ENCODE measurements at places on chromosomes 16 and 17.

GRCh38 chr16:1010815-1011214 is 29.2 kb downstream of the SOX8 start:
- no peak for DNase-seq

- DNase-seq = no peak
Observed at GRCh38 chr17:63480192-63480784, 3.4 kb downstream of the ACE start.

DNA sequence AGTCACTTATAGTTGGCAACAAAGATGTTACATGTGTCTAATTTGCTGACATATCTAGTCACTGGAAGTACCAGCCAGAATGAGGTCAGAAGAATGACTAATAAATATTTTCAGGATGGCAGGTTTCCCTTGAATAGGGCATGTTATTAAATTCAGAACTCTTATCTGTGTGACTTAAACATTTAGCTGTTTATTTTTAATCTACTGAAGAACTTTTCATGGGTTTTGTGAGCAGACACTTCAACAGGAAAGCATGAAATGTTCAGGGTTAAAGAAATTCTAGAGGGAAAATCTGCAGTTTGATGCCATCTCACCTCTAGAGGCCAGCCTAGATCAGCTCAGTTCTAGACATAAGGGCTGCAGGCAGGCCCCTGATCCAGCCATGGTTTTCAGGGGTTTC is 13.2 kb downstream of the JPT2 start:
- DNase-seq = no peak

DNA sequence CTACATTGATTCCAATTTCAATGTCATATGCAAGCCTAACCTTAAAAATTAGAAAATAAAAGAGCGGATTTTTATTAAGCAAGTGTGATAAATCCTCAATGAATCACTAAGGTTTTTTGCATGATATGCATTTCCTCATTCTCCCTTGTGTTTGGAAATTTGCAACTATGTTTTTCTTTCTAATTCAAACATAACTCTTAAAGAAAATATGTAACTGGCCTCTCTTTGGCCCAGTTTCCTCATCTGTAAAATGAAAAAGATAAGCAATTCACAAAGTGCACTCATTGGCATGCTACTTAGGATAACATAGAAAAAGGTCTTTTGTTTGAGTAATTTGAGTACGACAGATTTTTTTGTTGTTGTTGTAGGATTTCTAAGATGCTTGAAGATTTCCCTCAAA is 295.5 kb downstream of the CDH11 start:
- no peak for DNase-seq

GRCh38 chr17:44171931-44172455 is 1.5 kb downstream of the ASB16 start:
- no peak for DNase-seq

DNA sequence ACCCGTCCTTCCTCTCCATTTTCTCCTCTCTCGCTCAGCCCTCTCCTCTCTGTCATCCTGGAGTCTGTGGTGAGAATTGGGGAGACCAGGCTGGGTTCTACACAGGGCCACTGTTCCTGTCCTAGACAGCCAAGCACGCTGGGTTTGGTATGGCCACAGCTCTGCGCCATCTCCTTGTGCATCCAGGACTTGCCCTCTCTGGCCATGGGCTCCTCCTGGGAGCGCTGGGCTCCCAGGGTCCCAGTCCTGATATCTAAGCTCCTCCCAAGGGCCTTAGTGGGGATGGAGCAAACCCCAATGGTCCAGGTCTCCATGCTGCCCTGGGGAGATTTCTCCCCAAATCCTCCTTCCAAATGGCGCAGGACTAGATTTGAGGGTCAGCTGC is 27.2 kb upstream of the ITGA3 start:
- no peak for DNase-seq

DNA sequence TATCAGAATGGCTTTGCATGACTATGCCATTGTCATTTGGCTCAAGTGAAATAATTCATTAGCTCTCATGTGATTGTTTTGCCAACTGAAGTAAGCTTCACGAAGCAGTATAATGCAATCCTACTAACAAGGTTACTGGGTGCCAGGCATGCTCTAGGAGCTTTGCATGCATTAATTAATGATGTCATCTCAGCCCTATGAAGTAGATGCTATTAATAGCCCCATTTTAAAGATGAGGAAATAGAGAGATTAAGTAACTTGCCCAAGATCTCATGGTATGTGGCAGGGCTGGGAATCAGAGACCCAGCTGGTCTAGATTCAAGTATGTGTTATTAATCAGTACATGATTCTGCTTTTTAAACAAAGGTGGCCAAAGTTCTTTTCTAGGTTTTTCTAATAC is 14.1 kb downstream of the KRT39 start:
- no peak for DNase-seq

GRCh38 chr17:50304781-50305404 is 30.6 kb downstream of the TMEM92 start:
- DNase-seq = no peak

- no peak for DNase-seq
Observed at GRCh38 chr17:32870027-32870670, 6.8 kb downstream of the MYO1D start.

Data from KG1 (cell line).